NCI-H510A (cell line): ENCODE measurements at places on chromosomes 12 and 14.

DNA sequence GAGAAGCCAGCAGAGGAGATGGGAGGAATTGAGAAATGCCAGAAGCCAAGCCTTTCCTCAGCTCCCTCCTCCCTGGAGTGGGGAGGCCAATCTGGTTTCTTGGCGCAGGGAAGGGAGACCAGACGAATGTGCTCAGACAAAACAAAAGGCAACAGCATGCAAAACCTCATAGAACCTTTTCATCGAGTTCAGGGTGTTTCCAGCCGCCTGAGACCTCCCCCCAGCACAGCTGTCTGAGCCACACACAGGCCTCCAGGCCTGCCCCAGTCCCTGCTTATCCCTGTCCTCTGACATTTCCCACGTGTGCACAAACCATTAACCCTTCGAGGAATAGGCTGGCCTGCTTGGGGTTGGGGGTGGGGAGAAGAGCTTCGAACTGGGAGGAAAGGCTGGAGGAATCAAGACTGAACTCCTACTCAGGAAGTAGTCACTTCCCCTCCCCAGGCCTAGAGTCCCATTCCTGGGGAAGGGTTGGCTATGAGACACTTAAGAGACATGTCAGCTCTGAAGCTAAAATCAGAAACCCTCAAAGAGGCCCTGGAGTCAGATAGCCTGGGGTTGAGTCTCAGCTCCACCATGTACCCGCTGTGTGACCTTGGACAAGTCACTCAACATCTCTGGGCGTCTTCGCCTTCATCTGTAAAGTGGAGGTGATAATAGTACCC is 10.7 kb downstream of the TBX3 start:
- no peak for DNase-seq

DNA sequence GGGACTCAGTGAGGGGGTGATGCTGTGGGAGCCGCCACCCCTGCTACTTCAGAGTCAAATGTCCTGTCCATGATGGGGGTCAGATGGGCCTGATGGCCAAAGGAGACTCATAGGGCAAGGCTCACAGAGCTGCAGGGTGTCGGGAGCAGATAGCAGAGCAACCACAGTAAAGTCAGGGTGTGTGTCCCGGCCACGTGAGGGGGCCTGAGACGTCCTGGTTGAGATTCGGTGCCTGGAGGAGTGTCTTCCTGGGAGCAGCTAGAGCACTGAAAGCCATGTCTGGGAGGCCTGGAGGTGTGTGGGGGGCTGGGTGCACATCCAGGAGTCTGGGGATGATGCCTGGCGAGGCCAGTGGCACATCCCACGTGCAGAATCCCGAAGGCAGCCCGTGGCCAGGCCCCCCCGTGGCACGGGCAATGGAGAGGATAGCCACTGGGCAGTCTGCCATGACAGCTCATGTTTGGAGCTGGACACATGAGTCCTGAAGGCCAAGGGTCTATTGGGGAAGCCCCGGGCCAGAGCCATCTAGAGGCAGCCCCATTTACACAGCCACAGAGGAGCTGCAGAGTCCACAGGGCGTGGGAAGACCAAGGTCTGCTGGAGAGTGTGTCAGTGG is 308.0 kb upstream of the SFSWAP start:
- DNase-seq: no peak

GRCh38 chr12:2443776-2444175 is 351.0 kb upstream of the FKBP4 start:
- DNase-seq: no peak

DNA sequence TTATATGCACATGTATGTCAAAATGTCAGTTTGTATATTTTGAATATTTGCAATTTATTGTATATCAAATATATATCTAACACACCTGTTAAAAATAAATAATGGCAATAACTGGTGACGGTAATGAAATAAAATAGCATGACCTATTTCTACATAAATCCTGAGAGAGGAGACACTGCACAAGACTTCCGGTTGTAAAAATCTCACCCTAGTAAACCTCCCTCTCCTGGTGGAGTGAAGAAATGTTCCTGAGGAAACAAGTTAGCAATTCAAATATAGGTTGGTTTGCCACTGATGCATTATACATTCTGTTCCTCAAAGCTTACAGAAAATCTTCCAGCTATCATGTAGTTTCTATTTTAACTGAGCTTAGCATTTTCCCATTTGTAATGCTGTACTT is 166.1 kb upstream of the SYT10 start:
- no peak for DNase-seq

GRCh38 chr12:120498870-120499515 is 3.1 kb downstream of the DYNLL1 start:
- no peak for DNase-seq

GRCh38 chr12:66693901-66694513 is 15.1 kb upstream of the GRIP1 start:
- DNase-seq: peak; percentile 25

GRCh38 chr14:105526776-105527380 is 495 bp downstream of the TMEM121 start:
- no peak for DNase-seq

DNA sequence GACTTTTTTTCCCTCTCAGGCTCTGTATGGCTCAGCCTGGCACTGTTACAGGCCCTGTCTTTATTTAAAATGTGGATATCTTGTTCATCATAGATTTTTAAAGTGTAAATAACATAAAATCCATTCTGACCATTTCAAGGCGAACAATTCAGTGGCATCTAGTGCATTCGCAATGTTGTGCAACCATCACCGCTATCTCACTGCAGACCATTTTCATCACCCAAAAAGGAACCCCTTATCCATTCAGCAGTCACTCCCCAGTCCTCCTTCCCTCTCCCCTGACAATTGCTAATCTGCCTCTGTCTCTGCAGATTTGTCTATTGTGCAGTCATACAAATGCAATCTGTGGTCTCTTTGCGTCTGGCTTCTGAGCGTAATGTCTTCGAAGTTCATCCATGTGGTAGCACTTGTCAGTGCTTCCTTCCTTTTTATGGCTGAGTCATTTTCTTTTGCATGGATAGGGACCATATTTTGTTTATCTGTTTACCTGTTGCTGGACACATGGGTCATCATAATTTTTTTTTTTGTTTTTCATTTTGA is 148.8 kb upstream of the LHX5 start:
- DNase-seq: no peak

DNA sequence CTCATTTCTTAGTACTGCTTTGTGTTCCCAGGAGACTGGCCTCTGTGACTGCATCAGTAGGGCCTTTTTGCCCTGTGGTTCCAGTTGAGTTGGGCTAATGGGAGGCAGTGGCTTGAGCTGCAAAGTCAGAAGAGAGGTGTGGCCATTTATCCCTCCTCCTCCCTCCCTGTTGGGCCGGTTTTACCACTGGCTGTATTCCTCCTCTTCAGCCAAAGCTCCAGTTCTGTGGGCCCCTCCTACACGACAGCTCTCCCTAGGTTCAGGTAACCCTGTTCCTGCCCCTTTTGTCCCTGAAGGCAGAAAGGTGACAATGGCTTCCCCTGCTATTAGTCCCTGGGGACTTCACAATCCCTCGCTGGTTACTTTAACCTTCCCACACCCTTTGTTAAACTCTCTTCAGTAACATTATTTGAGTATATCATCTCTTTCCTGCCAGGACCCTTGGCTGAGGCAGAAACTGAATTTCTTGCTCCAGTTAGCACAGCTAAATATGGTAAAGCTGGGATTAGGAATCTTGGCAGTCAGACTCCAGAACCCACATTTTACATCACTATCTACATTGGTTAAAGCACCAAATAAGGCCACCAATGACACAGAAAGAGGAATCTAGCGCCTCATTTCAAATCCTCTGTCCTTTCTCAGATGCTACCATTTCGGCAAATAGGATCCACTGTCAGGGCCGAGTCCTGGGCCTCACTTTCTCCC is 121.9 kb upstream of the SLC35F4 start:
- DNase-seq: no peak

- no peak for DNase-seq
These were observed 165.4 kb downstream of the GCH1 start for GRCh38 chr14:54737132-54737711.

GRCh38 chr14:92755495-92755894 is 7.1 kb upstream of the LGMN start:
- DNase-seq: no peak

- no peak for DNase-seq
These were observed 65.2 kb downstream of the KDM2B start for GRCh38 chr12:121515615-121516014.

DNA sequence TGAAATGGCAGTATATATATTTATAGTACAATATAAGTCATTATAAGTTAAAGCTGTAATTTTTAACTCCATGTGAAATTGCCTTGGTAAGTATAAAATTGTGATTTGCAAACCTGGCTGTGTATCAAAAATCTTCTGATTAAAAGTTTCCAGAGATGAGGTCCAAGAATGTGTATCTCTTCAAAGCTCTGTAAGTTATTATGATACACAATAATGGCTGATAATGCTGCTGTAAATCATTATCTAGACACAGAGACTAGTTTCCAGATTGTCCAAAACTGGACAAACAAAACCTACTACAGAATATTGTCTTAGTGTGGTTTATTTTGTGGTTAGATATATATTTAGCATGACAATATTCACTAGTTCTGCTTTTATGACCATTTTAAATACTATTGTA is 514.8 kb downstream of the SLC6A15 start:
- no peak for DNase-seq

GRCh38 chr12:43167691-43168090 is 384.3 kb downstream of the ADAMTS20 start:
- no peak for DNase-seq

DNA sequence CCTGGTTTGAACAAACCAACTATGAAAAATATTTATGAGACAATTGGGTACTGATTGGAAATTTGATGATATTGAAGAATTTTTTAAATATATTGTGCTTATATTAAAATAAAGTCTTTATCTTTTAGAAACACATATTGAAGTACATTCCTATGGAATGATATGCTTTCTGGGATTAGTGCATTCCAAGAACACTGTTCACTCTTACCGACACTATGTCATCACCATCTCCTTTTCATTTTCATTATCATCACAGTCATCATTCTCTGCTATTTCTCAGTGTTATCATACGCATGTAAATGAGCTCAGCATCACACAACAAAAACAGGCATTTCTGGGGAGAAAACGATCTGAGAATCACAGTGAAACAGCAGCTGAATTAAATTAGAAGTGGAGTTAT is 513.3 kb upstream of the CCDC196 start:
- no peak for DNase-seq

DNA sequence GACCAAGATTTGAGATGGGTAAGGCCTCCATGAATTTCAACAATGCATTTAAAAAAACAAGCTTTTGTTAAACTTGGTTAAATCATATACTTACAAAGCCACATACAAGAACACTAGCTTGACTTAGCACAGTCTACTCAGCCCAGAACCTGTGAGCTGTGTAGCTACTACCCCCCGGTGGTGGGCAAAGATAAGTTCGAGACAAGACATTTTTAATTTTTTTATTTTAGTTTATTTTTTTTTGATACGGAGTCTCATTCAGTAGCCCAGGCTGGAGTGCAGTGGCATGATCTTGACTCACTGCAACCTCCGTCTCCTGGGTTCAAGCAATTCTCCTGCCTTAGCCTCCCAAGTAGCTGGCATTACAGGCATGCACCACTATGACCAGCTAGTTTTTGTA is 3.7 kb upstream of the NECAP1 start:
- DNase-seq: no peak

DNA sequence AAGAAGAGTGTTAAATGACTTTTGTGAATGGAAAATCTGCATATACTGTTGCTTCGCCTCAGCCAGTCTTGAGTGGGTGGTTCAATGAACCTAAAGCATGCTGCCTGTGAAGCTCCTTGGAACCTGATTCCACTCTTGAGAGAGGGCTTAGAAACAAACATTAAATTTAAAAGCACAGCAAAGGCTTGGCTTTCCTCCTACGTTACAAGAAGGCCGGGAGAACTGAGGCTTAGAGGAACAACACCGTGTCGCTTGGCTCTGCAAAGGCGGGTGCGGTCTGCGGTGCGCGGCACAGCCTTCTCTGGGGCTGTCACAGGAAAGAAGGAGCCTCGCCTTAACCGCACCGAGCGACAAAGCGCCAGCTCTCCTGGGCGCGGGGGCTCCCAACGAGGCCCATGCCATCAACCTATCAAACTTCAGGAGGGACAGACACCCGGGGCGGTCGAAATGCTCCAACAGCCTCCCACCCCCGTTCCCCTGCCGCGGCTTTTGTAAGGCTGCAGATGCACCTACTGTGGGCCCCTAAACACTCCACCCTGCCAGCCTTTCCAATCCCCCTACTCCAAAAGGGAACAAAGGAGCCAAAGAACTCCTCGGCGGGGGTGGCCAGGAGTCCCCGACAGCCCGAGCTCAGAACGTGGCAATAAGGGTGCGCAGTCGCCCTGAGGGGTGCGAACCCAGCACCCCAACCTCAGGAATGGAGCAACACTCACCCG is 729 bp downstream of the OSBPL8 start:
- DNase-seq: peak; percentile 49

- DNase-seq: no peak
These were observed 6.7 kb downstream of the RIMBP2 start for GRCh38 chr12:130709151-130709970.

- DNase-seq: no peak
These were observed 3.7 kb downstream of the BIN2 start for GRCh38 chr12:51320311-51320694.

DNA sequence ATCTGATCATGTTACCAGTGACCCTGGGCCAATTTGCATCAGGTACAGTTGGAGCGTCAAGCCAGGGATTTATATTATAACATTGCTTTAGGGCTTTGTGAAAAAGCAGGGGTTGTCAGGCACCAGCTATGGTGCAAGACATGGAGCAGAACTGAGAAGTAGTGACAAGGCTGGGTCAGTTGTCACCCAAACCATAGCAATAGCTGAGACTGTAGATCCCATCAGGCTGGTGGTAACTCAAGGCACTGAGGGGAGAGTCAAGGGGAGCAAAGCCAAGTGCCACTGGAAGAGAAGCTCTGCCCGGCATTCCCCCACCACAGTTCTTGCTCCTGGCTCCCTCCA is 16.9 kb downstream of the BCL2L14 start:
- no peak for DNase-seq

DNA sequence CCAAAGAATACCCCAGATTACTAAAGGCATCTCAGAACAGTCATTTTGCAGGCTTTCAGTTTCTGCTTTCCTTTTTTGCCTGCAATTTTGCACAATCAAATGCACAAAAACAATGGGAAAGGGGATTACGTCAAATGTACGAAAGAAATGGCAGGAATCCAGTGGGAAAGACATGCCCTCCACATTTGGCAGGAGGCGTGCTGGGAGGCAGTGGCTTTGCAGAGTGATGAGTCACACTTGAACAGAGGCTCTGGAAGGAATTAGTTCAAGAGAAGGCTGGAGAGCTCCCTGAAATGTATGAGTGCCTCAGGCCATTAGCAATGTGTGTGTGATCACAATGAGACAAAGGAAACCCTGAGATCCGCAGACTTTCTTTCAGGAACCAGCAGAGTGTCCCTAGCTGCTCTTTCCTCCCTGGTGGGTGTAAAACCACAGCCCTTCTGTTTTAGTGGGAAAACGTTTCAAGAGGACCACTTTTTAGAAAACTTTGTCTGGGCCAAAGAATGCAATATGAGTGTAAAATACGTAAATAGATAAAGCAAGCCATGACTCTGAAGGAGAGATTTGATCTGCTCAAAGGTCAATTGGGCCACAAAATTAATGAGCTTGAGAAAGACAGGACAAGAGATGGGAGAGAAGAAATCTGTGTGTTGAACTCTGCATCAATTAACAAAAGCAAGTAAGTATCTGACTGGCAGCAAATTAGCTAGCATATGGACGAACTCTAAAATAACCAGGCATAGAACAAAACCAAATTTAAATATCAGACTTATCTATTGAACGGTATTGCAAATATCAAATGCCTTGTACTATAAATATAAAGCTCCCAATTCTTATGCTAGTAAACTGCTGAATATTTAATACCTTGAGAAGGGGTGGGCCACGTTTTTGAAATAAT is 155.4 kb upstream of the PDE3A start:
- no peak for DNase-seq

- DNase-seq: no peak
These were observed 8.7 kb downstream of the SYNE3 start for GRCh38 chr14:95507701-95508103.
